T-helper 2 cell treated with Interferon-gamma antibody and Interleukin-4, amounts not matched to agents 5 μg/mL and 100 μg/mL, for 36 hours (primary cell): ENCODE measurements at places on chromosomes 6 and 20.
A peak's percentile ranks its signal among the peaks of the same experiment; 100 is the strongest.

- no peak for DNase-seq
- peaks cover 13% of the 10 kb centered on the region for H3K4me1 ChIP-seq
- peaks cover 2% of the 10 kb centered on the region for H3K27me3 ChIP-seq
- no peaks in the 10 kb centered on the region for H3K36me3 ChIP-seq
- no peak overlapping the region for H3K4me3 ChIP-seq
- no peak overlapping the region for H3K27ac ChIP-seq
These were observed 10.1 kb upstream of the MRGBP start for GRCh38 chr20:62786157-62786556.

DNA sequence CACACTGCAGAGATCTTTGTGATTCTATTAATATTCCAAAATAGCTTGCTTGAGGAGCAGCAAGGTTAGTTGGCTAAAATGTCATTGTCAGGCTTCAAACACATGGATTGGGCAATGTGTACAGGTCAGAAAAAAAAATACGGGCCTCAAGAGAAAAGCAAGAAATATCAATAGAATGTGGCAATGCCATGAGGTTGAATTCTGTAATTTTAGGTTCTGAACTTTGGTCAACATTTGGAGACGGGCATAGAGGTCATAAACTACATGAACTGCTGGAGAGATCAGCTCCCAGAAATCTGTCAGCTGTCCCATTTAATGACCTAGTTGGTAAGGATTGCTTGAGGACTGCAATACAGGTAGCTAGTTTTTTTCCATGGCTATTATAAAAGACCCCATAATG is 445.8 kb downstream of the HTR1B start:
- no peaks in the 10 kb centered on the region for H3K36me3 ChIP-seq
- H3K4me1 ChIP-seq: no peaks in the 10 kb centered on the region
- DNase-seq: no peak

GRCh38 chr6:45757443-45758130 is 258.1 kb downstream of the CLIC5 start:
- H3K36me3 ChIP-seq: no peaks in the 10 kb centered on the region
- H3K4me1 ChIP-seq: peaks cover 15% of the 10 kb centered on the region
- DNase-seq: no peak
- no peak overlapping the region for H3K27ac ChIP-seq
- no peaks in the 10 kb centered on the region for H3K27me3 ChIP-seq

- H3K27ac ChIP-seq: no peak overlapping the region
- peaks cover 41% of the 10 kb centered on the region for H3K36me3 ChIP-seq
- peaks cover 42% of the 10 kb centered on the region for H3K4me1 ChIP-seq
- no peak for DNase-seq
These were observed 3.0 kb downstream of the CD83 start for GRCh38 chr6:14120546-14120945.

- no peaks in the 10 kb centered on the region for H3K27me3 ChIP-seq
- no peak for DNase-seq
- no peaks in the 10 kb centered on the region for H3K36me3 ChIP-seq
- H3K4me3 ChIP-seq: no peak overlapping the region
These were observed 656.6 kb downstream of the KIF16B start for GRCh38 chr20:15916623-15917022.

DNA sequence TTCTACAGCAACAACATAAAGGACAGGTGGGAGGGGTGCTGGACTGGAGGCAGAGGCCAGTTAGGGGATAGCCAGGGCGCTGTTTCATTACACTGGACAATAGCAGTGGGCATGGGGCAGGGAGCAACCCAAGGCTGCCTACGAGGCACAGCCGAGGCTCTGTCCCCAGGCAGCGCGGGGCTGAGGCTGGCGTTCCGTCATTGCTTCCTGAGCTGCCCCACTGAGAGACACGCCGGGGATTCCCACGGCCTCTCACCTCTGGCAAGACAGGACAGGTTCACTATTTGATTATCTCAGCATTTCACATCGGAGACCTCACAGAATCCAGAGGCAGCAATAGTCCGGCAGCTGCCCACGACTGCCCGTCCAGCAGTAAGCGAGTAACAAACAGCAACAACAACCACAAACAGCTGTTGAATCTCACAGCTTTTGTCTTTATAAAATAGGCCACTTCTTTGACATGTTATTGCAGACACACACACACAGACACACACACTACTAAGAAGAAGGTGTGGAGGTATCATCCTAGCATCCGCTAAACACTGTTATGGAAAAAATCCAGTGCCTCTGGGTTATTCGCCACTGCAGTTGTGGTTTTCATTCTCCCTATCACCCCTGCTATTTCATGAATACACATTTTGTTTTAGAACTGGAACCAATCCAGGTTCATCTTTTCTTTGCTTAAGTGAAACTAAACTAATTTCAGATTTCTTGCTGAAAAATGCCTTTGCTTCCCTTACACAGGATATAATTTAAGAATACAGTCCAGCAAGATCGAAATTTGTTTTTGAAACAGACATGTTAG is 19.5 kb downstream of the KIF25 start:
- no peaks in the 10 kb centered on the region for H3K36me3 ChIP-seq
- H3K27ac ChIP-seq: no peak overlapping the region
- no peaks in the 10 kb centered on the region for H3K4me1 ChIP-seq
- no peak for DNase-seq
- H3K4me3 ChIP-seq: no peak overlapping the region
- H3K27me3 ChIP-seq: no peaks in the 10 kb centered on the region

DNA sequence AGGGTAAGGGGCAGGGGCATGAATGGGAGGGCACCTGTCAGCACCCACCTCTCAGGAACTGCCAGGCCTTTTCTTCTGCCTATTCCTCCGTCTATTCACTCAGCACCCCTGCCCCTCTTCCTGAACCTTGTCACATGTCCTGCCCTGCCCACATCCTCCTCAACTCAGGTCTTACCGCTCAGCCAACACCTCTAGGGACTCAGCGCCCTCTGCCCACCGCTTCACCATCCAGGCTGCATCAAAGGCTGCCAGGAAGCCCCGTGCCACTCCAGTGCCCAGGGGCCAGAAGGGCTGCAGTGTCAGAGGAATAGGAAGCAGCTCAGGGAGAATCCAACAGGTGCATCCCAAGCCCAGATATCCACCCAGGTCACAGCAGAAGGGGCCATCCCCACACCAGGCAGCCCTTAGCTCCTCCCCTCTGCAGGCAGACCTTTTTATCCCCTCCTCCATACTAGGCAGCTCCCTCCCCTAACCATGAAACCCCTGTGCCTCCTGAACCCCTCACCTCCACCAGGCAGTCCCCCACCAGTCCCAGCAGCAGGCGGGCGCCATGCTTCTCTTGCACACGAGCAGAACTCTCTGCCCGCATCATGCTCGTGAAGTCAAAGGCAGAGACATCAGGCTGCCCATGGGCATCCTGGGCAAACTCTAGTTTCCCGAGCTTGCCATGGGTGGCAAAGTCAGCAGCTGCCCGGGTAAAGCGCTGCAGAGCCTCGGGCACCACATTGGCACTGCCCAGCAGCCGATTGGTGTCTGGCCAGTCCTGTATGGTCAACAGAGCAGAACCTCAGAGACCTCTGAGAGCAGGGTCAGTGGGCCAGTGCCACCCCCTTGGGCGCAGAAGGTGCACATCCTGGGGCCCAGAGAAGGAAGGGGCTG is 5.5 kb downstream of the MICAL1 start:
- H3K4me1 ChIP-seq: peaks cover 50% of the 10 kb centered on the region
- peaks cover 57% of the 10 kb centered on the region for H3K36me3 ChIP-seq
- no peaks in the 10 kb centered on the region for H3K27me3 ChIP-seq
- peak overlapping the region; percentile 56 for H3K27ac ChIP-seq
- DNase-seq: no peak

DNA sequence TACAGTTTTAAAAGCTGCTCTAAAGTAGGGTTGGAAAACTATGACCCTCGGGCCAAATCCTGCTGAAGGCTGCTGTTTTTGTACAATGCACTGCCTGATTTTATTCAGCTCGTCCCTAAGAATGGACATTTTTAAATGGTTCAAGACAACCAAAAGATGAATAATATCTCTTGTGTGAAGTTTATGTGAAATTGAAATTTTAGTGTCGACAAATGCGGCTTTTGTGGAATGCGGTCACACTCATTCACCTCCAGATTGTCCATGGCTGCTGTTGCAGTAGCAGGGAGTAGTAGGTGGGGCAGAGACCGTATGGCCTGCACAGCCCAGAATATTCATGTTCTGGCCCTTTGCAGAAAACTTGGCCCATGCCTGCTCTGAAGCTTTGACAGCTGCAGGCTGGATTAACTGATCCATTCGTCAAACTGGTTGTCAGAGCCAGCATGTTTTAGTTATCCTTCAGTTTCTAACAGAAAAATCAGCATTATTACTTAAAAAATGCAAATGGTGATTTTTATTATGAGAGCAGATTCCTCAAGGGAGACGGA is 91.6 kb downstream of the PSMG4 start:
- H3K4me3 ChIP-seq: no peak overlapping the region
- no peak overlapping the region for H3K27ac ChIP-seq
- H3K4me1 ChIP-seq: no peaks in the 10 kb centered on the region
- no peaks in the 10 kb centered on the region for H3K36me3 ChIP-seq
- peaks cover 48% of the 10 kb centered on the region for H3K27me3 ChIP-seq

GRCh38 chr6:119559586-119559985 is 210.0 kb upstream of the MAN1A1 start:
- H3K27ac ChIP-seq: no peak overlapping the region
- no peaks in the 10 kb centered on the region for H3K4me1 ChIP-seq
- no peaks in the 10 kb centered on the region for H3K36me3 ChIP-seq

GRCh38 chr6:153130515-153131036 is 506 bp downstream of the RGS17 start:
- no peak overlapping the region for H3K27ac ChIP-seq
- H3K36me3 ChIP-seq: no peaks in the 10 kb centered on the region
- no peak for DNase-seq

DNA sequence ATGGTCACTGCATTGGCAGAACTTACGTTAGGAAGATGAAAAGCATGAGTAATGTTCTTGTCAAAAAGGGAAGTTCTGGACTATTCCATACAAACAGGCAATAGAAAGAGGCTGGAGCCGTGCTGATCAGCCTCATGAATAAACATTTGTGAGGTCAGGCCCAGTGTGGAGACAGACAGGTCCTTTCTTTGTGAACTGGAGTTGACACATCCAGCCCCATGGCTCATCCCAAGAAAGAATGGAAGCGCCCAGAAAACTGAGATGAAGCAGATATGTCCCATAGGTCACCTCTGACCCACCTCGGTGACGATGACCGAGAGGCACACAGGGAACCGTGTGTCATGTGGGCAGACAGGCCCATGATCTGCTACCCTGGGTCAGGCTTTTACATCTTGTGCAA is 276.0 kb upstream of the SGK1 start:
- no peaks in the 10 kb centered on the region for H3K27me3 ChIP-seq
- no peaks in the 10 kb centered on the region for H3K4me1 ChIP-seq
- H3K27ac ChIP-seq: no peak overlapping the region
- H3K36me3 ChIP-seq: no peaks in the 10 kb centered on the region

DNA sequence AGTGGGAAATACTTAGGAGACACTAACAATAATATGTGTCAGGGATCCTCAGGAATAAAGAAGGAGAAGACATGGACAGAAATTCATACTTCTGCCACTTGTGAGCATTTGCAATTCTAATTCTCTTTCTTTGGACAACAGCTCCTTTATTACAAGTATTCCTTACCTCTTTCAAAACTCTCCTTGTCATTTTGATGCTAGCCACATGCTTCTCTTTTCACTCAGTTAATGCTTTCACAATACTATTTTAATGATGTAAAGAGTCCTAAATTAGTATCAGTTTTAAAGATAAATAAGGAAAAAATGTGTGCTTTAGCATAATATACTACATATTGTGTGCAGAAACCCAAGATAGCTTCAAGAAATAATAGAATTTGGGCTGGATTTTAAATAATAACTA is 62.5 kb downstream of the AHI1 start:
- no peak overlapping the region for H3K27ac ChIP-seq
- DNase-seq: no peak
- H3K27me3 ChIP-seq: no peaks in the 10 kb centered on the region
- peaks cover 24% of the 10 kb centered on the region for H3K36me3 ChIP-seq
- H3K4me1 ChIP-seq: peaks cover 17% of the 10 kb centered on the region
- no peak overlapping the region for H3K4me3 ChIP-seq

DNA sequence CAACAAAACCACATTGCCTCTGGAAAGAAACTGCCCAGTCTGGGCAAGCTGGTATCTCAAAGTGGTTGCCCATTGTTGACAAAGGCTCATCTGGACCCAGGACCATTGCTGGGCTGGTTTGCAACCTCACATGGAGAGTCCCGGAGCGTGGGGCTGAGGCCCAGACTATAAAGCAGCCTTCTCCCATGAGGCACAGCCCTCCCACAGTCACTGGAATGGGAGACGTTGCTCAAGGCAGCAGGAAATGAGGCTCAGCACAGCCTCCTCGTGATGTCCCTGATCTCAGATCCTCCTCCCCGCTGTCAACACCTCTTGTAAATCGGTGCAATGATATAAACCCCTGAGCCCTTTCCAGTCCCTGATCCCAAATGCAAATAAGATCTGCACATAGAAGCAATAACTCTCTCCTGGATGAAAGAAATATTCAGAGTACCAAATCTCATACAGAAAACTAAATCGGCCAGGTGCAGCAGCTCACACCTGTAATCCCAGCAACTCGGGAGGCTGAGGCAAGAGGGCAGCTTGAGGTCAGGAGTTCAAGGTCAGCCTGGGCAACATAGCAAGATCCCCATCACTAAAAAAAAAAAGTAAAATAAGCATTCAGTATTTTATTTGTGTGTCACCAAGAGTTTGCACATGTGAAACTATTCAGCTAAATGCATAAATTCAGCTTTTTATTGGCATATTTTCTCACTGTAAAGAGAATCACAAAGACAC is 103.0 kb upstream of the RREB1 start:
- H3K4me1 ChIP-seq: no peaks in the 10 kb centered on the region
- peaks cover 14% of the 10 kb centered on the region for H3K27me3 ChIP-seq
- no peak overlapping the region for H3K4me3 ChIP-seq
- no peaks in the 10 kb centered on the region for H3K36me3 ChIP-seq

- no peak overlapping the region for H3K4me3 ChIP-seq
- no peak overlapping the region for H3K27ac ChIP-seq
- no peak for DNase-seq
- no peaks in the 10 kb centered on the region for H3K27me3 ChIP-seq
- peaks cover 46% of the 10 kb centered on the region for H3K4me1 ChIP-seq
These were observed 124.9 kb downstream of the BCAS1 start for GRCh38 chr20:53945478-53945877.

DNA sequence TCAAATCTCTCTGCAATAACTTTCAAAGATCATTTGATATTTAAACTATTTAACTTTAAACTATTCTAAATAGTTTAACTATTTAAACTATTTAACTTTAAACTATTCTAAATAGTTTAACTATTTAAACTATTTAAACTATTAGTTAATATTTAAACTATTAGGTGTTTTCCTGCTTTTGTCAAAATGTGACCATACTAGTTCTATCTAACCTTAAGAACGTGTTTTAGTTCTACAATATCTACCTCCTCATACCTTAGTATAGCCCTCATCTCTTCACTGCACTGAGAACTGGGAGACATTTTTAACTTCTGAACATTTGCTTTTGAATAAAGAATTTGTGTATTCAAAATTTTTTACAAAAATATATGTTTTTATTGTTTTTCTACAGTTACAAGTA is 429.1 kb downstream of the ADGRB3 start:
- no peak overlapping the region for H3K27ac ChIP-seq
- H3K36me3 ChIP-seq: no peaks in the 10 kb centered on the region
- H3K4me1 ChIP-seq: no peaks in the 10 kb centered on the region
- H3K4me3 ChIP-seq: no peak overlapping the region

- H3K27ac ChIP-seq: no peak overlapping the region
- H3K27me3 ChIP-seq: peaks cover 9% of the 10 kb centered on the region
- no peak for DNase-seq
- H3K4me3 ChIP-seq: no peak overlapping the region
- no peaks in the 10 kb centered on the region for H3K4me1 ChIP-seq
These were observed 164.9 kb upstream of the SASH1 start for GRCh38 chr6:148177589-148178233.

GRCh38 chr6:162123797-162124196 is 603.8 kb downstream of the PRKN start:
- H3K27ac ChIP-seq: no peak overlapping the region
- H3K36me3 ChIP-seq: no peaks in the 10 kb centered on the region
- DNase-seq: no peak
- H3K4me3 ChIP-seq: no peak overlapping the region
- H3K4me1 ChIP-seq: peaks cover 3% of the 10 kb centered on the region
- no peaks in the 10 kb centered on the region for H3K27me3 ChIP-seq
